Kasumi-1 (cell line): ENCODE measurements at places on chromosomes 4 and X.
A peak's percentile ranks its signal among the peaks of the same experiment; 100 is the strongest.

DNA sequence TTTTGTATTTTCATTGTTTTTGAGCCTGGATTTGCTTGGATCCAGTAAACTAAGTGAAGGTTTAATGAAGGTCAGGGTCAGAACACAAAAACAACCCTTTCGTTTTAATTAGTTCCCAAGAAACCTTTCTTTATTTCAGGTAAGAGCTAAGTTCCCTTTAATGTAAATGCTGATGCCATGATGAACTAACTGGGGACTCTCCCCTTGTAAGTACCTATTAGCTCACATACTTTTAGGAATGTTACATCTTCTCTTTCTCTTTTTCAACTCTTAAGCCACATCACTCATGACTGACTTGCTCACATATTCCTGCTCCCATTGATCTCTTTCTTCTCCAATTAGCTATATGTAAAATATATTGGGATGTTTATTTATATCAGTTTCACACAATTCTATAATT, 673.1 kb upstream of the CPEB2 start:
- no peak for DNase-seq

- no peak for DNase-seq
Observed at GRCh38 chrX:75181721-75182120, 25.6 kb upstream of the ABCB7 start.

DNA sequence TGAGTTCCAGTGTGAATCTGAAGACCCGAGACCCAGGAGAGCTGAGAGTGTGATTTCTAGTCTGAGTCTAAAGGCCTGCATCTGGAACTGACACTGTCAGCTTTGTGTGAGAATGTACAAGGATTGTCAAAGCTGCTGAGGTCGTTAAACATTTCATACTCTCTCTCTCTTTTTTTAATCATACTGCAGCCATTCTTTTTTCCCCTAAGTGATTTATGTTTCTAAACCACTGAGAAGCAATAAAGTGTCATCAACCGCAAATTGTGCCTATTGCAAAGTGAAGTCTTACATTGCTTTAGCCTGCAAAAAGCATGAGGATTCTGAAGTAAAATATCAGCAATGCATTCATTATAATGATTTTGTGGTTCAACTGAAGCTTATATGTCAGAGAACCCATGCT, 106.0 kb downstream of the ASMT start:
- DNase-seq, result no peak

DNA sequence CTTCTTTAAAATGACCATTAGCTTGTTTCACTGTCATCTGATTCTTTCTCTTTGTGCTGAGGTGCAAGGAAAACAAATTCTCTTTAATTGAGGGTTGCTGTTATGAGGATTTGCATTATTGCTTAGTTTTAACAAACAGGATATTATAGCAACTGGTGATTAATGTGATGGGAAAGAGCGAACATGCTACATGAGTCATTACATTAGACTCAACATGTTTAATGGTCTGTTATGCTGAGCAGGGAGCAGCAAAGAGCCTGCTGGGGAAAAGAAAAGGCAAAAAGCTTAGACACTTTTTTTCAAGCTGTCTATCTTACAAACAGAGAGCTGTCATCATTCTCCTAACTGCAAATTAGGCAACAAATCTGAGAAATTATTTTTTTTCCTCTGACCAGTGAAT, 230.5 kb upstream of the LCORL start:
- no peak for DNase-seq

GRCh38 chrX:53281321-53281822, at the start of gene IQSEC2:
TSS of gene IQSEC2 (minus strand) at chrX:53281584.
- peak; percentile 49 for DNase-seq

DNA sequence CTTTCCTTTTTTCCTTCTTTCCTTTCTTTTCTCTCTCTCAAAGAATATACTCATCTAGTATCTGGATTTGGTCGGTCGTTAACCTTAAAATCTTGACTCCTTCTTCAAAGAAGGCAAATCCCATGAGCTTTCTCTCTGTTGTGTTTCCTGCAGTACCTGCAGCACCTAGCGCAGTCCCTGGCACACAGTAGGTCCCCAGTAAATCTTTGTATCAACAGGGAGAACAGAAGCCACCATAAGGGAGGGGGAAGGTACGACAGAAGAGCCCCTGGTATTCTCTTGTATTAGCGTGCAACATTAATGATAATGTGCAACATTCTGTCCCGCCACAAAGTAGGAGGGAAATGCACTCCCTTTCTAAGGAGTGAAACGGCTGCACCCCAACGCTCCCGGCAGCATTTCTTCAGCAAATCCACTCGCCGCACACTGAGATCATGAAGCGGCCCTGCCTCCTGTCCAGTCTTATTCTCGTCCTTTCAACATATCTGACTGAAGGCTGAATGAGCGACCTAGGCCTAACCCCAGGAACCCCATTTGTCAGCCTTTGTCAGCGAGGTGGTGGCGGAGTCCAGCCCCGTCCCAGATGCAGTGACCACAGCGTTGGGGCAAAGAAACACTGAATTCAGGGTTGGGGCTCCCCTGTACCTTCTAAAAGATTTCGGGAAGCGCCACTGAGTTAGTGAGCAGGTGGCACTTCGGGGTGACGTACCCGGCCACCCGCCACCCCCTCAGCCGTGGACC, 133.7 kb downstream of the AMELX start:
- no peak for DNase-seq

- DNase-seq, result no peak
Observed at GRCh38 chr4:8364141-8364540, 76.4 kb downstream of the ACOX3 start.

DNA sequence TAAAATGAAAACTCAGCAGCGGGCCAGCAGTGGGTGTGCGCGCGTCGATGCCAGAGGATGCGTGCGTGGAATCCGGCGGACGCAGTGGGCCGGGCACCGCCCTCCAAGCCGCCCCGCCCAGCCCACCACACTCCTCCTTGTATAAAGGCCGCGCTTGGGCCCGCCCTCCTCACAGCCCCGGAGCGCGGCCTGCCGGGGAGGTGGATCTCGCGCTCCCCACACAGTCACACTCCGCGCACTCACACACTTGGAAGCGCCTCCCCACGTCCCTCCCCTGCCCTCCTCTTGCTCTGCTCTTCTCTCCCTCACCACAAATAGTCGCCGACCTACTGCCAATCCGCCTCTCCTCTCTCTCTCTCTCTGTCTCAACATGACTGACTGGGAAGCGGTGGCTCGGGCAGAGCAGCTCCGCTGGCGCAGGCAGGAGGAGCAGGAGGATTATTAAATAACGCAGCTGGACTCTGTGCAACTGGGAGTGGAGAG, at the start of gene CCSER1:
Gene CCSER1 (plus strand): TSS at position 172 of the 483 bp plus-strand sequence.
- peak; percentile 78 for DNase-seq

- no peak for DNase-seq
Observed at GRCh38 chrX:24306440-24306839, 7.4 kb downstream of the SUPT20HL2 start.

- no peak for DNase-seq
Observed at GRCh38 chr4:109879081-109879480, 31.2 kb downstream of the LRIT3 start.

DNA sequence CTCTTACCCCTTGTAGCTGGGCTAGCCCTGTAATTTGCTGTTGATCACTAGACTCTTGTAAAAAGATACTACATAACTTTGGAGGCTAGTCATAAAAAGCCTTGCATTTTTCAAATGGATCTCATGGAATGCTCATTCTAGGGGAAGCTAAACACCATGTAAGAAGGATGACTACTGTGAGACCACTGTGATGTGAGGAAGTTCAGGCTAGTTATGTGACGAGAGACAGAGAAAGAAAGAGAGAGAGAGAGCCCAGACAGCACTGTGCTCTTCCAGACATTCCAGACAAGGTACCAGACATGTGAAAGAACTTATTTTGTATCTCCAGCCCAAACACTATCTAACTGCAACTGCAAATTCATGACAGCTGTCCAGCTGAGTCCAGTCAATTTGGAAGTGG, 404.6 kb upstream of the PITX2 start:
- no peak for DNase-seq

DNA sequence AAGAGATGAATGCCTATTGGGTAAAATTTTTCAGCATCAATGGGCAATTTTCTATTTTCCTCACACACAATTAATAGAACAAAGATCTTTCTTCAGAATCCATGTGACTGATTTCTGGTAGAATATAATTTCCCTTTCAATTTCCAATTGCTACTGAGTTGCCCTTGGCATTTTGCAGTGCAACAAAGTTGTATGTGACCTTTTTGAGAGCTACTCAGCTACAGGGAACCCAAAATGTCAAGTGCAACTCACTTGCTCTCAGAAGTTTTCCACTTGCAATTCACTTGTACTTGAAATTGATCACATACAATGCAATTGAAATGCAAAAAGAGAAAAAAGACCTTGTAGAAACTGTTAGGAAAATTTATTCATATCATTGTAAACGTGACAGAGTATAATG, 245.5 kb downstream of the BANK1 start:
- no peak for DNase-seq

GRCh38 chrX:103151799-103152198, 58.9 kb upstream of the NXF3 start:
- no peak for DNase-seq

GRCh38 chr4:27149541-27150212, 289.0 kb downstream of the STIM2 start:
- DNase-seq, result peak; percentile 4

GRCh38 chr4:178142724-178143123, 700.5 kb upstream of the AGA start:
- no peak for DNase-seq

- peak; percentile 53 for DNase-seq
Observed at GRCh38 chr4:168514249-168514852, 17.5 kb downstream of the PALLD start.

DNA sequence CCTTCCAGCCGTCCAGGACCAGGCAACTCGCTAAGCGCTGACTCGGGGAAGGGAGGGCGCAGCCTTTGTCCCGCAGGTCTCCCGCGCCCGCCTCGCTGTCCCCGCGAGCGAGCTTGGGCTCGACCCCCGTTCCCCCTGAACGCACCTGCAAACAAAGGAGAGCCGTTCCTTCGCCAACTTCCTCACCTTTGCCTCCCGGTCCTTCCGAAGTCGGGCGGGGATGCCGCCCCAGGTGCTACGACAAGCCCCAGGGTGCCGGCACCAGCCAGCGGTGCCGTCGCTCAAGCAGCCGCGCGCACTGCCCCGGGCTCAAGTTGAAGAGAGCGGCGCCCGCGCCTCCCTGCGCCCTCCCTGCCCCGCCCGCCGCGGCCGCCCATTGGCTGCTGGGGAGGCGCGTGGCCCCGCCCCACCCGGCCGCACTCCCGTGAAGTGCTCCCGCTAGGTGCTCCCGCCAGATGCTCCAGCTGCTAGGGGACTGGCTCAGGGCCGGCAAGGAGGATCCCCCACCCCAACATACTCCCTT, 107.1 kb downstream of the NSUN7 start:
- DNase-seq, result peak; percentile 63

DNA sequence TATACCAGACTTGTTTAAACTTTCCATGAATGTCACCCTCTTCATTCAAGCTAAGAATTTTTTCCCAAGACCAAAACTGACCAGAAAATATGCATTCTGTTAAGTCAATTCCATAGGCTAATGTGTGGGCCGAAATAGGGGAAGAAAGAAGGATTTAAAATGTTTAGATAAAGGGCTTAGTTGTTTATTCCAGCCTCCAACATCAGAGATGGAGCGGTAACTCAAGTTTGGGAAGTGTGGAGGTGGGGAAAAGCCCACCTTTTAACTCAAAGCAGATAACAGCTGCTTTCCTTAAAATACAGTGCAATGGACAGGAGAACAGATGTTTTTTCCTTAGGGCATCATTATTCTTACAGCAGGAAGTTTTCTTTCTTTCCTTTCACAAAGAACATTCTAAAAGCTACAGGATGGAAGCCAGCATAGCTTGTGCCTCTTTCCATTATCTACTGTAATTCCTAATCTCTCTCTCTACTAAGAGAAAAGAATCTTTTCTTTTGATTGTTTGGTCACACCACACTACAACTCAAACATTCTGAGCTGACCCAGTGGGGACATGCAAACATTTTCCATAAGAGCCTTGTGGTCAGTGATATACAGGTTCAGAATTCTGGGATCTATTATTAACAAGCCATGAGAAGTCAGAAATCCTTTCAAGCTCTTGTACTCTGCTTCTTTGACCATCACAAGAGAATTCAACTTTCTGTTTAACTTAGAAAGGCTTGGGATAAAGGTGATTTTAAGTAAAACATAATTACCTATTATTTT, 101.6 kb downstream of the PDE5A start:
- no peak for DNase-seq

DNA sequence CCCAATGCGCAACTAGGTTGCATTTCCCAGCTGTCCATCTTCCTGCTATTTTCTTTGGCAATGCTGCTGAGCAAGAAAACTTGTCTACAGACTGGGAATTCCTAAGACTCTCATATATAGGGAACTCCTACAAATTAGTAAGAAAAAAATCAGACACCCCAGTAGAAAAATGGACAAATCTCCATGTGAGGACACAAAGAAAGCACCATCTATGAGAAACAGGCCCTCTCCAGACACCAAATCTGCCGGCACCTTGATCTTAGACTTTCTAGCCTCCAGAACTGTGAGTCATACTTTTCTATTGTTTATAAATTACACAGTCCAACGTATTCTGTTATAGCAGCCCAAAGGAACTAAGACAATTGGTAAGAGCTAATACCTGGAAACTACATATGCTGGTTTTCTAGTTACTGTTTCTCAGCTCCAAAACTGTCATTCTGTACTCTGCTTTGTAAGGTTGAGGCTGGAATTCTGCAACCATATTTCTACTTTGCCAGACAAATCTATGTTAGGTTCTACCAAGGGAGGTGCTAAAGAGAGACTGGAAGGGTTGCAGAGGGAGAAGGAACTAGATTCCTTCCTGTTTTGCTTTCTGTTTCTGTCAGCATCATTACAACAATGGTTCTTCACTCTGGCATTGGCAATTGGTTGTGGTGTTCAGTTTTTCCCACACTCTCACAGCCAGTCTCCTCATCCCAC, 35.7 kb upstream of the FAM241A start:
- DNase-seq, result no peak

DNA sequence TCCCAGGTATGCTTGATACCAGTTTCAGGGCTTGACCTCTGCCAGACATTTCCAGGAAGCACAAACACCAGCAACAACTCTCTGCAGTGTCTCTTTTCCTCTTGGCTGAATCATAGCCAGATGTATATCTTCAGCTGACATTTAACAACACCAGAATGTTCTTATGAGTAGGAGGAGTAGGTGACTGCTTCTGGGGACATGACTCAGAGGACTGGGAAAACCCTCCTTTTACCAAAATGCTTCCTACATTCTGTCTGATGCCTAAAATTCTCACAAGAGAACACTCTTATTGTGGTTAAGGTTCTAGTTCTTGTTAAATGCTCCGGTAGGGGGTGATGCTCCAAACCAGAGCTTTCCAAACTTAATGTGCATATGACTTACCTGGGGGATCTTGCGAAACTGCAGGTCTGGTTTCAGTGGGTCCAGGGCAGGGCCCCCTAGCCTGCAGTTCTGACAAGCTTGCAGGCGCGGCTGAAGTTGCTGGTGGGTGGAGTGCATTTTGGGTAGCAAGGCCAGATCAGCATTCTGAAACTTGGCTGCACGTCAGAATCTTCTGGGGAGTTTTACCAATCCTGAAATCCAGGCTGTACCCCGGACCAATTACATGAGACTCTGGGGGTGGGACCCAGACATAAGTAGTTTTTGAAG, 329.3 kb upstream of the RPS6KA3 start:
- DNase-seq, result no peak

DNA sequence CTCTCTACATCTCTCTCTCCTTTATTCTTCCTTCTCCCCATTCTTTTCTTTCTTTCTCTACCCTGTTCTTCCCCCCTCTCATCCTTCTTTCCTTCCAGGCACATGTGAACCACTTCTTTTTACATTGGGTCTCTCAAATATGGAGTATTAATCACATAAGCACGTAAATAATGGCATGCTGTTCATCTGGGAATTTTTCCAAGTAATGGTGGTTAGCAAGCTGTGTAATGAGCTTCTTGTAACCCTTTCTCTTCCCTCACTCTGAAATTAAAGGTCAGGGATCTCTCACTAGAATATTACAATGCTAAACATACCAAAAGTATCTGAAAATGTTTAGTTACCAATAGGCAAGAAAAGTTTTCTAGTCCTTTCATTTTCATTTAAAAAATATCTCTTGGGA, 239.9 kb upstream of the TEX13A start:
- DNase-seq, result no peak
